ENCODE measurements at places on chromosomes 6 and 20.
A peak's percentile ranks its signal among the peaks of the same experiment; 100 is the strongest.

DNA sequence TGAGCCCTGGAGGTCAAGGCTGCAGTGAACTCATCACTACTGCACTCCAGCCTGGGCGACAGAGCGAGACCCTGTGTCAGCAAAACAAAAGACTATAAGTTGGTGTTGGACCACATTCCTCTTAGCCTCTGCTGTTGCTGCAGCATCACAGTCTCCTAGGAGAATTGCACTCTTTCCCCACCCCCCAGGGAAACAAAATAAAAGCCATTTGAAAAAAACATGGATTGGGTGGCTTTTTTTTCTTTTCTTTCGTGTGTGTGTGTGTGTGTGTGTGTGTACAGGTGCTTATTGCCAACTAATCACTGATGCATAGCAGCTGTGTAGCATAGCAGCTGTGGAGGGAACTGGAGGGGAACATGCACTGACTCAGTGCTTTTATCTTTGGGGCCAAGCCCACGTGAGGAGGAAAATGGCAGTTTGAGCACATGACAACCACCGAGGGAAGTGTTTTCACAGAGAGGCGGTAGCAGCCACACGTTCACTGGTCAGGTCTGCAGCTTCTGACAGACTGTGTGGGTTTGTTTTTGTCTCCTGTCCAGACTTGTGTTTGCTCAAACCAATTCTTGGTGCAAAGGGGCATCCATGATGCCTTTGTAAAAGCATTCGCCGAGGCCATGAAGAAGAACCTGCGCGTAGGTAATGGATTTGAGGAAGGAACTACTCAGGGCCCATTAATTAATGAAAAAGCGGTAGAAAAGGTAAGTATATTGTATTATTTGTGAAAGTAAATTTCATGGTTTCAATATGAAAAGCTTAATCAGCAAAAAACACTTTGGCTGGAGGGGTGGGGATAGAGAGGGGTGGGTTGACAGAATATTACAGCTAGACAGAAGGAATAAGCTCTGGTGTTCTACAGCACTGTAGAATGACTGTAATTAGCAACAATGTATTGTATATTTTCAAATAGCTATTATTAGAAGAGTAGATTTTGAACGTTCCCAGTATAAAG, 27.7 kb downstream of the ALDH5A1 start:
- DNase-seq, result no peak

GRCh38 chr20:37251825-37252477, 9.7 kb downstream of the GHRH start:
- DNase-seq, result no peak

DNA sequence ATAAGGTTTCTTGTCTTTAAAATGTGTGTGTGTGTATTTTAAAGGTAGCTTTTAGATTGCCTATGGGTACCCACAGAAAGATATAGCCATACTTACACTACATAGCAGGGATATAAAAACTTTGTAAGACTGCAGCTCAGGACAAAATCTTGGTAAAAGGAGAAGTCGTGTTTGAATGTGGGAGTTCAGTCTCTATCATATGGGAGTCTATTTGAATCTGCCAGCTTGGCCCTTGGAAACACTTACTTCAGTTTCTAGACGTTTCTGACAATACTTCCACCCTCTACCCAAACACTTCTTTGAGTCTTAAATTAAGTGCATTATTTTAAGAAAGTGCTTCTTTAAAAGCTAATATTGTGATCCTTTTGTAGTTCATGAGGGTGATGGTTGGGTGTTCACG, 155.7 kb downstream of the CARMIL1 start:
- no peak for DNase-seq

DNA sequence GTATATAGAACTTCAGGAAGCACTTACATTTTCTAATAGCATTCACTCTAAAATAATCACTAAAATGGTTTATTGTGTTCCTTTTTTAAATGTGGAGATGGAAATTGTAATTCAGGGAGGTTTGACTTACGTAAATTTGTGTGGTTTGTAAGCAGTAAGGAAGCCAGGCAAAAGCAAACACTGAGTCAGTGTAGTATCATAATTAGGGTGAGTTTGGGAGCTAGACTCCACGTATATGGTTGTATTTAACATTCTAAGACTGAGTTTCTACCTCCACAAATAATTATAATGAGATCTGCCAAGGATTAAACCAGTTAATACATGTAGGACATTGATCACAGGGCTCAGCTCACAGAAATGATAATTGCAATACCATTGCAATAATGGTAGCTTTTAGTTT, 425.5 kb downstream of the CBLN4 start:
- no peak for DNase-seq

DNA sequence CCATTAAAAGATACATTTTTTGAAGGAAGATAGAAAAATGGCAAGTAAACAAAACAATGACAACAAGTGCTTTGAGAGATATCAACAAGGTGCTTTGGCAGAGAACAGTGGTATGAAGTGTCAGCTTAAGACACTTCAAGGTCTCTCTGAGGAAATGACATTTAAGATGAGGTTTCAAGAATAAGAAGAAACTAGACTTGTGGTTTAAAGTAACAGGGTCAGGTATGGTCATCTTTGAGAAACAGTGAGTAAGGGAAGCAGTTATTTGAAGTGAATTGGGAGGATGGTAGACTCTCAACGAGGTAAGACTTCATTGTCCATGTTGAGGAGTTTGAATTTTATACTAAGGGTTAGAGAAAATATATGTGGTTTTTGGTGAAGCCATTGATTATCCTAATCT, 77.8 kb downstream of the SYCP2L start:
- DNase-seq, result no peak

DNA sequence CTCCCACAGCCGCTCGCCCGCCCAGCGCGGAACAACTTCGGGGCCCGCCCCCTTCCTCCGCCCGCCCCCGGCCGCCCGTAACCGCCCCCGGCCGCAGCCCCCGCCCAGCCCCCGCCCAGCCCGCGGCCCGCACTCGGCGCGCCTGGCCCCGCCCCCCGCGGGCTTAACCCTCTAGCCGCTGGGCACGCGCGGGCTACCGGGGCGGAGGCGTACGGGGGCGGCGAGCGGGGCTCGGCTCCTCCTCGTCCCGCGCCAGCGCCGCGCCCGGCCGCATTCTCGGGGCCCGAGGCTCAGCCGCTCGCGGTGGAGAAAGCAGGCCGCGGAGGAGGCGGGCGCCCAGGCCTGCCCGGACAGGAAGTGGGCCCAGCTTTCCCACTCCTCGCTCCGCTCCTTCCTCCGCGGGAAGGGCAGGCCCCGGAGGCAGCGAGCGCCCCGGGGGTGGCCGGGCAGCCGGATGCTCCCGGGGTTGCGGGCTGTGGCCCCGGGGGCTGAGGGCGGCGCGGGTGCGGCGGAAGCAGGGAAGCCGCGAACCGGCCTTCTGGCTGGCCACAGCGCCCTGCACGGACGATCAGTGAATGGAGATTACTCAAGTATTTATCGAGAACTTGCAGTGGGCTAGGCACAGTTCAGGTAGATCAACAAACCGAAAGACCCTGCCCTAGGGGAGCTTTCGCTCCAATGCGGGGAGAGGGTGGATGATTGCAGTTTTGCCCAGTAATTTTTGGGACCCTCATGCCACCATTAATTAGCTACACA, at the start of gene TRAM2:
TSS of gene TRAM2 (minus strand) at position 39 of the 756 bp plus-strand sequence. CDS start 145 bp downstream, outside the sequence.
- DNase-seq, result peak; percentile 40

- no peak for DNase-seq
These were observed 68.4 kb upstream of the RBM24 start for GRCh38 chr6:17212546-17213371.

- DNase-seq, result no peak
These were observed 45.5 kb upstream of the UST start for GRCh38 chr6:148701375-148701774.

GRCh38 chr6:157951828-157952227, 29.8 kb upstream of the SYNJ2 start:
- no peak for DNase-seq

GRCh38 chr20:47181056-47181862, 175.2 kb downstream of the ZMYND8 start:
- DNase-seq, result peak; percentile 25

GRCh38 chr20:45772693-45773092, 19.0 kb downstream of the WFDC3 start:
- DNase-seq, result no peak

GRCh38 chr6:36660771-36661471, 17.6 kb upstream of the CDKN1A start:
- DNase-seq, result no peak

DNA sequence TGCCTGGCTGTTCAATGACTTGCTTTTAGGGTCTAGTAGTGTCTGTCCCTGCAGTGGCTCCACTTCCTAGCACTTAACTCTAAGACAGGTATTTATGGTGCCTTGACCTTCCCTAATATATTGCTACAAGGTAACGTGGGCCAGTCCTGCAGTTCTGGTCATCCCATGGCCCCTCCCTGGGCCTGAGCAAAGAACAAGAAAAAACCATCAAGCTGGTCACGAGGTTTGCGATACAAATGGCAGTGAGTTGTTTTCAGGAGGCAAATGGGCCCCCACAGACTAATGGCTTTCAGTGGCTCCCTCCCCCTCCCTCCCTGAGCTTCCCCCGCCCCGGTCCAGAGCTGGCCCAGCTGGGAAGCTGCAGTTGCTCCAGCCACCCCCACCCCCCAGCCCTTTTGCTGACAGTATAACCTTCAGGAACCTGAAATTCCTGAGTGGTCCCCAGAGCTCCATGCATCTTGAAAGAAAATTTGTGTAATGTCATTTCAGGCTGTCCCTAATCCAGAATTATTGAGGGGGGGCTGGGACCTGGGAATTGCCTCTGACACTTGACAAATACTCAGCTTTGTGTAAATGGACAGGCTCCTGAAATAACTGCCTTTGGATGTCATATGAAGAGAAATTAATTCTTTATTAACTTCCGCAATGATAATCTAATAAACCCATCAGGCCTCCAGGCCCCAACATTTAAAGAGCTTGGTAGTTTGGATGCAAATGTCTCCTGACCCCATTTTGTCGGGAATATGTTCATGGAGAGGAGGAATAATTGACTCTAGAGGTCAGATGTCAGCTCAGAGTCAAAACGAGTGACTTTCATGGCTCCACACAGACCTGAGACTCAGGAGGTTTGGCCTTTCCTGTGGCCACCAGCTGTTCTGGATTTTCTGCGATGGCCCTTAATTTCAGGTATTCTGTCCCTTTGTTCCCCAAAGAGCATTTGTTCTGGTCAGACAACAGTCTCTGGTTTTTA, 153.2 kb upstream of the TOP1 start:
- no peak for DNase-seq

- no peak for DNase-seq
These were observed 85.2 kb upstream of the CNR1 start for GRCh38 chr6:88251301-88251700.

DNA sequence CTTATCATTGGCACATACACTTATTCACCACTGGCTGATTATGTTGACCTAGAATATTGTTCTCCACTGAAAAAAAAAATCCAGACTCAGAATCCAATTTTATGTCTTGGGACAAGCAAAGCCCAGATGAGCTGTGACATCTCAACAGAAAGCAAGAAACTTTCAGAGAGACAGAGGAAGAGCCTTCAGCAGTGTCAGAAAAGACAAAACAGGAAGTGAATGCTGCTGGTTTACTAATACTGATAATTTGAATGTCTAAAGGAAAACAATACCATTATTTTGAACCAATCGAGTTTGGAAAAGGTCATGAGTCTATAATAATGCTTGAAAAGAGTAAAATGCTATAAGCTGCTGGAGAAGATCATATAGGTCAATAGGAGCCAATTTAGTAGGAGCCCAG, 179.8 kb upstream of the RIMS1 start:
- DNase-seq, result no peak

GRCh38 chr6:52503851-52504781, 72.7 kb downstream of the TRAM2 start:
- no peak for DNase-seq

DNA sequence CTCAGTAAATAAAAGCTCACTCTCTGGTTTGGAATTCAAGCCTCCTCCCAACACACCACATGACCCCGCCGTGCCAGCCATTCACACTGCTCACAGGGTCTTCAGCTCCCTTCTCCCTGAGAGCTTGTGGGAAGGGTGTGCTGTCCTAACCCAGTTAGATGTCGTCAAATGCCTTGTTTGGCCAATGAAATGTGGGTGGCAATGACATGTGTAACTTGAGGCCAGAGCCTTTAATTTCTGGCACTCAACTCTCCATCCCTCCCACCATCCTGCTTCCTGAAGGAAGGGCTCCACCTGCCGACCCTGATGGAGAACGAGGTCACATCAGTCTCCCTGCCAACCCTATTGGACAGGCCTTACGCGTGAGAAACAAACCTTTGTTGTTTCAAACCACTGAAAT, 224.5 kb upstream of the AGPAT4 start:
- DNase-seq, result no peak

- no peak for DNase-seq
These were observed 60.2 kb downstream of the CTCFL start for GRCh38 chr20:57464642-57465211.

DNA sequence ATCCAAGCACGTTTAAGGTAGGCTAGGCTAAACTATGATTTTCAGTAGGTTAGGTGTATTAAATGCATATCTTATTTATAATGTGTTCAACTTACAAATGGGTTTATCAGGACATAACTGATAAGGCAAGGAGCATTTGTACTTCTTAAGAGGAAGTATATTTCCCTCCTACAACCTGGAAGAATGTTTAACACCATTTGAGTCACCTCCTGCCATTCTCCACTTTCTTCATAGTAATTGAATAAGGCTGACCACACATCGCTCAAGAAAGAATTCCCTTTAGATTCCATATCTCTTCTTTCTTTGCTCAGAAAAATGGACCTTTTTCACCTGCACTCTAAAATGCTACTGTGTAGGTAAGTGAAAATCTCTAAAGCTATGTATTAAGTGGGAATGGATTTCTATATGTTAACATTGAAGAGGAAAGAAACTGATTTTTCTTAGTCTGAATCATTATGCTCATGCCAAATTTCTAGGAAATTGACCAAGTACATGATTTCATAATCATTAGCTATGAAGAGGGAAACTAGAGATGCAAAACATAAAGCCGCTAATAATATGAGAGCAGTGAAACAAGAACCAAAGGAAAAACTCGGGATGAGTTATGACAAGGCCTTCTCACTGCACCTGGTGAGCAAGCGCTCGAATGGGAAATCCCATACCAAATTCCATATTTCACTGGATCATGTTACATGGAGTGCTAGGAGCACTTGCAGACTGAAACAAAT, 210.4 kb downstream of the ALDH8A1 start:
- DNase-seq, result no peak

- DNase-seq, result no peak
These were observed 1.4 kb downstream of the BTN1A1 start for GRCh38 chr6:26501482-26501986.

GRCh38 chr20:47189060-47189459, 167.4 kb downstream of the ZMYND8 start:
- DNase-seq, result no peak

DNA sequence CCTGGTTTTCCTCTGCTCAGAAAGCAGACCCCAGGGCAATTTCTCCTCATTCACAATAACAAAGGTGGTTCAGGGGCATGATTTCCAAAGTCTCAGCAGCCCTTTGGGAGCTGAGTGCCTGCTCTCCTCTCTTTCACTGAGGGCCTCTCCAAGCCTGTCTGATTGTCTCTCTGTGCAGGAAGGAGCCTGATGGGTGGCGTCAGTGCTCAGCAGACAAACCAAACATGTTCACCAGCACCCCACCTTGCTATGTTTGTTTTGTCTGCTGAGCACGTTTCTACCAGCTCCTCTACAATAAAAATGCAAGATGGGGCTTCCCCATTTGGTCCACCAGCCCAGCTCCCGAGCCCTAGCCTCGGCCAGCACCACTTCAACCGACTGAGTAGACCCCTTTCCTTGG, 25.4 kb upstream of the TCP11 start:
- DNase-seq, result no peak

Data from stimulated activated CD8-positive, alpha-beta memory T cell treated with anti-CD3 and anti-CD28 coated beads, Interleukin-7, amount 100 ng/mL, for 48 hours (primary cell).